ENCODE measurements at places on chromosomes 2 and 18.

GRCh38 chr2:29455200-29455860 lies 340.1 kb downstream of the CLIP4 start:
- DNase-seq: peak; percentile 70

DNA sequence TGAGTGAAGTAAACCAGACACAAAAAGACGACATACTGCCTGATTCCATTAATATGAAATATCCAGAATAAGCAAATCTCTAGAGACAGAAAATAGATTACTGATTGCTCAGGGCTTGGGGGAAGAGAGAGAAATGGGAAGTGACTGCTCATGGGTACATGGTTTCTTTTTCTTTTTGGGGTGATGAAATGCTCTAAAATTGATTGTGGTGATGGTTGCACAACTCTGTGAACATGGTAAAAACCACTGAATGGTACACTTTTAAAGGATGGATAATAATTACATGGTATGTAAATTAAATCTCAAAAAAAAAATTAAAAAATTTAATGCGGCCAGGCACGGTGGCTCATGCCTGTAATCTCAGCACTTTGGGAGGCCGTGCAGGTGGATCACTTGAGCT lies 39.3 kb downstream of the RPL31 start:
- DNase-seq: no peak

DNA sequence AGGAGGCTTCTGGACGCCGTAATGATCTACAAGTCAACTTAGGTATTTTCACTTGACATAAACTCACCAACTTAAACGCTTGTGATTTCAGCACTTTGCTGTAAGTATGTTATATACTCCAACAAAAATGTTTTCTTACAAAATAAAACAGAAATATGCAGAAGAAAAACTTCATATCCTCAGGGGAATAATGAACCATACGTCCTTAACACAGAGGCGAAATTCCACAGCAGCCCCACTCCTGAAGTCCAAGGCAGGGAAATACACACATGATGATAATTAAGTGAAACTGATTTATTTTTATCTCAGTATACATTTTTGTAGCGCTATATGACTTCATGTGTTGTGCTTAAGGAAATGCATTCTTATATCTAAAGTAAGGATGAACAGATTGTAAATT lies 335.4 kb upstream of the VWC2L start:
- DNase-seq: no peak

GRCh38 chr2:107543793-107544192 lies 282.9 kb upstream of the RGPD4 start:
- no peak for DNase-seq

GRCh38 chr18:8423051-8423557 lies 186.1 kb upstream of the RAB12 start:
- DNase-seq: no peak

GRCh38 chr2:104848526-104848925 lies 5.4 kb upstream of the POU3F3 start:
- no peak for DNase-seq
